Osteoblast (primary cell): ENCODE measurements at places on chromosomes 11 and 22.

DNA sequence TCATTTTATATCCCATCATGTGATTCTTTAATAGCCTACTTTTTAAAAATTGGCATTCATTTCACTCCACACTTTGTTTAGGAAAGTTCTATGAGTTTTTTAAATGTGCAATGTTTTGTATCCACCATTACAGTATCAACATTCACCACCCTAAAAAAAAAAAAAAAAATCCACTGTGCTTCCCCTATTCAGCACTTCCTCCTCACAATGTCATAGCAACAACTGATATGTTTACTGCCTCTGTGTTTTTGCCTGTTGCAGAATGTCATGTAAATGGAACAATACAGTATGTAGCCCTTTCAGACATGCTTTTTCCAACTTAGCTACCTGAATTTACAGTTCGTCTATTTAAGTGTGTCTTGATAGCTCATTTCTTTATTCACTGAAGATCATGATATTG, 754.2 kb downstream of the FAM181B start:
- DNase-seq = no peak

DNA sequence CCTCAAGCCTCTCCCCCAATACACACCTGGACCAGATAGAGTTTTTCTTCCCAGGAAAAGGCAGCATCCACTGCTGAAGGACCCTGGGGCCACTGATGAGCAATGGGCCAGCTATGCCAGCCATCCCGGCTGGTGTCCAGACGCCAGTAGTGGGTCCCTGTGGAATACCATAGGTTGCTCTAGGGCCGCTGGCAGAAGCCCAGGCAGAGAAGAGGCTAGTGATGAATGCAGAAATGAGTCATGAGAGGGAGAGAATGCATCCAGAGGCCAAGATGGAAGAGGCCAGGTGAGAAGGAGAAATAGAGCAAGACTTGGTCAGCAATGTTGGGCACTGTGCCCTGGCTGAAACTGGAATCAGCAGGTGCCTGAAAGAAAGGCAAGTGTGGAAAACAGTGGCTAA, 8.9 kb downstream of the HPX start:
- DNase-seq = peak; percentile 82

GRCh38 chr22:25420925-25421904, 143.3 kb upstream of the GRK3 start:
- DNase-seq = no peak

- no peak for DNase-seq
These were observed 66.3 kb upstream of the CHRM4 start for GRCh38 chr11:46457659-46458424.

DNA sequence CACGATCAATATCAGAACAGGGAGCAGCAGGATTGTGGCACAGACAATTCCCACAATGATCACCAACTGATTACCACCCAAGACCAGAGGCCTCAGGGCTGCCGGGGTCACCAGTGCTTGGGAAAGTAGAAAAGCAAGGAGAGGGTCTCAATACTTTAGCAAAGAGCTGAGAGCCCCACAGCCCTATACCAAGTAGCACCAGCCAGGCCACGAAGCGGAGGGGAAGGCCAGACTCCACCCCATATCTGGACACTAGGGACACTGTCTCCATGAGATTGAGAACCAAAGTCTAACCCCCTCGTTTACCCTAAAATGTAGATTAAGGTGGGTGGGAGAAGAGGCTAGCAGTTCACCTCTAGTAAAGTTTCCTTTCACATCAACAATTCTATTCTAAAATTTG, 24.1 kb upstream of the SCN2B start:
- no peak for DNase-seq

- no peak for DNase-seq
These were observed 52.3 kb upstream of the LMO1 start for GRCh38 chr11:8315954-8316353.

- DNase-seq = no peak
These were observed 10.4 kb upstream of the OR10V1 start for GRCh38 chr11:59724066-59724465.

GRCh38 chr11:118184784-118185579, 8.5 kb upstream of the SCN2B start:
- DNase-seq = no peak

- DNase-seq = no peak
These were observed 36.7 kb downstream of the SHISAL1 start for GRCh38 chr22:44276041-44276440.

- DNase-seq = peak; percentile 49
These were observed 7.4 kb downstream of the CNTF start for GRCh38 chr11:58629857-58630256.

- DNase-seq = peak; percentile 51
These were observed 12.5 kb downstream of the NNMT start for GRCh38 chr11:114308689-114309089.
